Activated T-helper 1 cell treated with anti-CD3 and anti-CD28 coated beads, Interleukin-2, amount 50 U/mL, for 16 hours (primary cell): ENCODE measurements at places on chromosomes 5 and 9.

DNA sequence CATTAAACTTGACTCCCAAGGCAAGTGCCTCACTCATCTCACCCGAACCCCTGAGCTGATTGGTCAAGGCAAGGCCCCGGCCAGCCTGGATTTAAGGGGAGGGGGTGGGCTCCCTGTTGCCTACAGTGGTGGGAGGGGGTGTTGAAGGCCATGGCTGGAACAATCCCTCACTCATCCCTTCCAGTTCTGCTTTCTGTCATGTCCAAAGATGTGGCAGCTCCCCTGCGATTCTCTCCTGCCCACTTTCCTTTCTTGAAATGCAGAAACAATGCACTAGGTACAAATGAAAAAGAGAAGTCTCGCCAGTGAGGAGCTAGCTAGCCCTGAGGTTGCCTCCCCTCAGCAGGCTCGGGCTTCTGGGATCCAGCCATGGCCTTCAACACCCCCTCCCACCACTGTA lies 240.9 kb downstream of the SYK start:
- DNase-seq = no peak

DNA sequence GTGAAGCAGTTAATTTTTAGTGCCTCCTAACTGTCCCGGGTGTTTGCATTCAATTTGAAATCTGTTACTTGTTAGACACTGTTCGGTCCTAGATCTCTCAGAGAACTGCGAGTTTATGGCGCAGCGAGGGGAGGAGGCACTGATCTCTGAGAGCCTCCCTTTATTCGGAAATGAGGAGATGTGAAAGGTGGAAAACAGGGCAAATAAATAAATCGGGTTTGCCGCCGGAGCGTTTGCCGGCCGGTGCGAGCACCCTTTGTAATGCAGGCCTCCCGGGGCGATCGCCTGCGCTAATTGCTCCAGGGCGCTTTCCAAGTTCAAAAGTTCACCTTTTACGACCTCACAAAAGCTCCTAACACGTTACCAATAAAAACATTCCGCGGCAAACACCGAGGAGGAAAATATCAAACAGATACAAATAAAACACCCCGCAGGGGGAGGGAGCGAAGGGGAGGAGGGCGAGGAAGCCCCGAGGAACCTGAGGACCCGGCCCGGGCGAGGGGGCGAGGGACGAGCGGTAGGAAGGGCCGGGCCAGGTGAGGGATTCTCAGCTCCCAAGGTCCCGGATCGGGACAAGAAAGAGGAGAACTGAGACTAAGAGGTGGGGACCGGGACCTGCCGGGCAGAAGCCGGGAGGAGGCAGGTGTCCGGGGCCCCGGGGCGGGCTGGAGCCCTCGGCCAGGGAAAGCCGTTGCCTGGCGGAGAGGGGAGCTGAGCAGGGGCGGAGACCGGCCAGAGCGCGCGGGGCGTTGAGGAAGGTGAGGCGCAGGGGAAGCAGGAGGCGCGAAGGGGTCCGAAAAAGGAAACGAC lies 1.4 kb downstream of the NR6A1 start:
- no peak for DNase-seq

DNA sequence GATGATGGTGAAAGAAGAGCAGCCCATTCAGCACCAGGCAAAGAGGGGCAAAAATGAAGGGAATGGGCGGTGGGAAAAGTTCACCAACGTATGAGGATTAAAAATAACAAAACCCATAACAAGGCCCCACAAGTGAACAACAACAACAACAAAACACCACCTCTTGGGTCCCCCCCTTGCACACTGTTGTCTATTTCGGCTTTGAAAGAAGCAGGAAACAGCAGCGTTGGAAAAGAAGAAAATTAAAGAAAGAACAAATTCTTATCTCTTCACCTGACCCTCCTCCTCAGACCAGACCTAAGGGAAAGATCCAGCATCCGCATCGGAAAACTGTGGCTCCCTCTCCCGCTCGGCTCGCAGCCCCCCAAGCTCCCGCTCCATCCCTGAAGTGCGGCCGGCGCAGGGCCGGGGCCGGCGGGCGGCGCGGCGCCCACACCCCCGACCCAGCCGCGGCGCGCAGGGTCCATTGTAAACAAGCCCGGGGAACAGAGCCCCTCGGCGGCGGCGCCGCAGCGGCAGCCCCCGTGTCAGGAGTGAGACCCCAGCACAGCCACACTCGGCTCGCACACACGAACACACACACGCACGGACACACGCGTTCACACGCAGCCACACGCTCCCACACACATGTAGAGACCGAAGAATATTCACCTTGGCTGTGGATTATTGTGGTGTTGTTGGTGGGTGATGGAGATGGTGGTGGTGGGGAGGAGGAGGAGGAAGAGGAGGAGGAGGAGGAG lies 535 bp downstream of the RFX3 start:
- peak; percentile 13 for DNase-seq

GRCh38 chr9:34259315-34259714 lies 69.8 kb downstream of the KIF24 start:
- no peak for DNase-seq

DNA sequence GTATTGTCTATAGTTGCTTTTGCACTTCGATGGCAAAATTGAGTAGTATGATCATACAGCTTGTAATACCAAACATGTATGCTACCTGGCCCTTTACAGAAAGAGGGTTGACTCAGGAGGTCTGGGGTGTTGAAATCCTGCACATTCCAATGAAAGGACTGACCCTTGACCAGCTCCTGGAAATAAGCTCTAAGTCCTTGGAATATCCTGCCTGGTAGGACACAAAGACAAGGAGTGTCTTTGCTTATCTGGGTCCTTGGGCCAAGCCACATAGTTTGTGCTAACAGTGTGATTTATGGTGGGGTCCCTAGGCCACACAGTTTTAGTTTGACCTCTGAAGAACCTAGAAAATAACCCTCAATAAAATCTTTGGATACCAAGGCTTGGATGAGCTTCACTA lies 89.3 kb upstream of the FTMT start:
- no peak for DNase-seq

DNA sequence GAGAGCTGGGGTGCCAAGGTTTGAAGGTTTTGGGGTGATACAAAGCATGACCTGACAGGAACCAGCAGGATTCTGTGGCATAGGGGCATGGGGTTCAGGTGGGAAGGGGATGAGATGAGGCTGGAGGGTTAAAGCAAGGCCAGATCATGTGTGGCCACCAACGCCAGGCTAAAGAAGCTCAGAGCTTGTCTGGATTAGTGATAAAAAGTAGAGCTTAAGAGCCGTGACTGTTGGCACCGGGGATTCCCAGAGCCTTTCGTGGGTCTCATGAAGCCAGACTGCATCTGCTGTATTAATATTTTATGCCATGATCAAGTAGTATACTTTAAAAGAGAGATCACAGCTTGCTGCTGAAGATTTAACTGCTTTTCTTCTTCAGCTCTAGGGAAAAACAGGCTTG lies 8.5 kb upstream of the GSN start:
- DNase-seq = no peak
